Stimulated activated CD4-positive, alpha-beta T cell treated with anti-CD3 and anti-CD28 coated beads, Interleukin-2, amount 100 ng/mL, for 4 hours (primary cell): ENCODE measurements at places on chromosomes 7 and 10.
A peak's percentile ranks its signal among the peaks of the same experiment; 100 is the strongest.

- DNase-seq = no peak
Measured at GRCh38 chr7:55271069-55271626, 94.0 kb upstream of the LANCL2 start.

- no peak for DNase-seq
Measured at GRCh38 chr7:120742372-120742771, 115.6 kb downstream of the TSPAN12 start.

DNA sequence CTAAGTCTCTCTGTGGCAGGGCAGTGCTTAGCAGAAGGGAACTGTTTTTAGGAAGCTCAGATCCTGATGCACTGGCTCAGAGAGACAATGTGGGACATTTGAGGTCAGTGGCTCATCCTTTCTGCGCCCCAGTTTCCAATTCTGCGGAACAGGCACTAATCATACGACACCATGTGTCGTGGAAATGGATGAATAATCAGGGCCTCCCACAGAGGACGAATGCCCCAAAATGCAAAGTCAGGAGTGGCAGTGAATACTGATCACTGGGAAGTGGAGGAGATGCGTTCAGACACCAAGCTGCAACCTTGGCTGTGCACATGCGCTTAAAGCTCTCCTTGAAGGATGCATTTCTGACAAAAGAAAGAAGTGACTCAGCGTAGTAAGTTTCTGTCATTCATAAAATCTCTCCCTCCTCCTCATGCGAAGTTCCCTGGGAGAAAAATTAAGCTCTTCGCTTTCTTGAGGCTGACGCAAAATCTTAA, 21.9 kb upstream of the ECHDC3 start:
- no peak for DNase-seq

GRCh38 chr10:112906945-112907344, 43.1 kb upstream of the TCF7L2 start:
- no peak for DNase-seq

GRCh38 chr7:136884492-136884891, 16.0 kb downstream of the CHRM2 start:
- DNase-seq = no peak

DNA sequence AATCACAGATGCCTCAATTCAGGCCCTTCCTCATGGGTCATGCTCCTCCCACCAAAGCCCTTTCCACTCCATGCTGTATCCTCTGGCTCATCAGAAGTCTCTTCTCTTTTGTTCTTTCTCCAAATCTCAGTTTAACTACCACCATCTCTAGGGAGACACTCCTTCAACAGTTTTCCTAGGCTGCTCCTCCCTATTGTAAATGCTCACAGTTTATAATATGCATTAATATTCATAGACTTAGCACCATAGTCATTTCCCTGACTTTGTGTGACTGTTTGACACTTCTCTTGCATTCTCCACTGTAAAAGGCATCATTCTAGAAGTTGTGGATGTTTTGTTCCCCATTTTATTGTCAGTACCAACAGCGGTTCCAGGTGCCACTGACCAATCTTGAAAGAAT, 226.5 kb upstream of the PRSS1 start:
- DNase-seq = no peak

GRCh38 chr7:7384228-7384627, 151.4 kb downstream of the COL28A1 start:
- DNase-seq = no peak

- no peak for DNase-seq
Measured at GRCh38 chr7:84021292-84021908, 173.2 kb downstream of the SEMA3A start.

- DNase-seq = no peak
Measured at GRCh38 chr10:75957314-75958120, 526.1 kb downstream of the LRMDA start.

DNA sequence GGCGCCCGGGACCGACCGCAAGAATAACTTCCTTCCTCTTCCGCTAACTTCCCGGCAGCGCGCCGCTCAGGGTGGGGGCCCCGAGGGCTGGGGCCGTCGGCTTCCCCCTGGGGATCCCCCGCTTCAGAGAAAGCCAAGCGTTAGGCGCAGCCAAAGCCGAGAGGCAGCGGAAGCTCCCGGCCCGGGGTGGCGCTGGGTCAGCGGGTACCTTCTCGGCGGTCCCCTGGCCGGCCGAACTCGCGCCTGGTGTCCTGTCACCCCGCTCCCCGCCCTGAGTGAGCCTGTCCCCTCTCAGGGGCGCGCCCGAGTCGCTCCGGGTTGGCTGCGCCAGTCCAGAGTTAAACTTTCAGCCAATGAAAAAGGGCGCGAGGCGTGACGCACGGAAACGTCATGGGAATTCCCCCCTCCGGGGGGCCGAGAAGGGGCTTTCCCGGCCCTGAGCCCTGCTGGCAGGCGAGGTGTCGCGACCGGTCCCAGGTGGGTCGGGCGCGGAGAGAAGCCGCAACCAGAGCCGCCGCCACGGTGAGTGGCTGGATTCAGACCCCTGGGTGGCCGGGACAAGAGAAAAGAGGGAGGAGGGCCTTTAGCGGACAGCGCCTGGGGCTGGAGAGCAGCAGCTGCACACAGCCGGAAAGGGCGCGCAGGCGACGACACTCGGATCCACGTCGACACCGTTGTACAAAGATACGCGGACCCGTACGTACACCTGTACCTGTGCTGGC, 1.3 kb upstream of the NFKB2 start:
- peak; percentile 98 for DNase-seq

DNA sequence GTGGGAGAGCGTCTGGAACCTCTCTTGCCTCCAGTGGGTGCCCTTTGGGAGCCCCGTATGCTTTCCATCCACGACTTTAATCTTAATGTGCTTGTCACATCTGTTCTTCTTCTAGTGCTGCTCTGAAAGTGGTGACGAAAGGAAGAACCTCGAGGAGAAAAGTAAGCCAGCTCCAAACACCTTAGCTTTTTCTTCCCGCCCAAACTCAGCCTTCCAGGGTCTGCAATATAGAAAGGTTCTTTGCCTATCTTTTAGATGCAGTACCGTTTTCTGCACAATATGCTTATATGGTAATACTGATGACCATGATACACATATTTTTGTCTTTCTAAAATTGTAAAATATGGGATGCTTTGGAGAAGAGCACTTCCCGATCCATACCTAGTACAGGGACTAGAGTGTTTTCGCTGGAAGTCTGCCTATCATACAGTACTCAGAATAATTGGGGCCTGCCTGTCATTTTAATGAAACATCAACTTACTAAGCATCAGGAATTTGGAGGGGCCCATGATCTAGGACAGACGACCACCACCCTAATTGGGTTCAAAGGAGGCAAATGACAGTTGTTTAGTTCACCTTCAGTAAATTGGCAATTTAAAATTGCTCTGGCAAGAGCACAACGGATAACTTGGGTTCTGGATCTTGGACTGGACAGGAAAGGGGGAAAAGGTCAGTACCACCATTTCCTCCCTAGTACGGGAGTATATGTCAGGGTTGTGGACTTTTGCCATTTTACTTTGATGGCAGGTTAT, 884 bp downstream of the RINT1 start:
- DNase-seq = no peak

- no peak for DNase-seq
Measured at GRCh38 chr7:156832195-156832877, 60.6 kb downstream of the LMBR1 start.

DNA sequence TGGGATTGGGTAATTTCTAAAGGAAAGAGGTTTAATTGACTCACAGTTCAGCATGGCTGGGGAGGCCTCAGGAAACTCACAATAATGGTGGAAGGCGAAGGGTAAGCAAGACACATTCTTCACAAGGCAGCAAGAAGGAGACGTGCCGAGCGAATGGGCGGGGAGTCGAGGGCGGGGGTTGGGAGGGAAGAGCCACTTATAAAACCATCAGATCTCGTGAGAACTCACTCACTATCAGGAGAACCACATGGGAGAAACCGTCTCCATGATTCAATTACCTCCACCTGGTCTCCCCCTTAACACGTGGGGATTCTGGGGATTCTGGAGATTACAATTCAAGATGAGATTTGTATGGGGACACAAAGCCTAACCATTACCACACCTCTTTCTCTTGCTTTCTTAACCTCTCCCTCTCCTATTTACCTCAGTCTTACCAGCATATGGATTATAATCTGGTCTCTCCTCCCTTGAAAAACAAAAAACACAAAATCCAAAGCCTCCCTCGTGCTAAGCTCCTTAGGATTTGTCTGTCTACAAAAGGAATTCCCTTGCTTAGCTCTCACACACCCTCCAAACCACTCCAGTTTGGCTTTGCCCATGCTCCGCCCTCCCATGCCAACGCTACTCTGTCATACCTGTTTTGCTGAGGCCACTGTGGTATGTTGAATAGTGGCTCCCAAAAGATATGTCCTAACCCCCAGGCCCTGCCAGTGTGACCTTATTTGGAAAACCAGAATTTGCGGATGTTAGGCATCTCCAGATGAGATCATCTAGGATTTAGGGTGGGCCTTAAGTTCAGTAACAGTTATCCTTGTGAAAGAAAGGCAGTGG, 19.6 kb upstream of the EFCAB10 start:
- no peak for DNase-seq
